ENCODE measurements at places on chromosomes 13 and 19.

GRCh38 chr13:70432276-70432805, 324.1 kb upstream of the KLHL1 start:
- DNase-seq: no peak

GRCh38 chr19:35154525-35155406, at the start of gene FXYD5:
TSS of gene FXYD5 (plus strand) at chr19:35154735. CDS start at chr19:35155551, 816 bp downstream.
- DNase-seq: no peak

GRCh38 chr19:45117167-45117594, 24.2 kb downstream of the PPP1R37 start:
- DNase-seq: no peak

DNA sequence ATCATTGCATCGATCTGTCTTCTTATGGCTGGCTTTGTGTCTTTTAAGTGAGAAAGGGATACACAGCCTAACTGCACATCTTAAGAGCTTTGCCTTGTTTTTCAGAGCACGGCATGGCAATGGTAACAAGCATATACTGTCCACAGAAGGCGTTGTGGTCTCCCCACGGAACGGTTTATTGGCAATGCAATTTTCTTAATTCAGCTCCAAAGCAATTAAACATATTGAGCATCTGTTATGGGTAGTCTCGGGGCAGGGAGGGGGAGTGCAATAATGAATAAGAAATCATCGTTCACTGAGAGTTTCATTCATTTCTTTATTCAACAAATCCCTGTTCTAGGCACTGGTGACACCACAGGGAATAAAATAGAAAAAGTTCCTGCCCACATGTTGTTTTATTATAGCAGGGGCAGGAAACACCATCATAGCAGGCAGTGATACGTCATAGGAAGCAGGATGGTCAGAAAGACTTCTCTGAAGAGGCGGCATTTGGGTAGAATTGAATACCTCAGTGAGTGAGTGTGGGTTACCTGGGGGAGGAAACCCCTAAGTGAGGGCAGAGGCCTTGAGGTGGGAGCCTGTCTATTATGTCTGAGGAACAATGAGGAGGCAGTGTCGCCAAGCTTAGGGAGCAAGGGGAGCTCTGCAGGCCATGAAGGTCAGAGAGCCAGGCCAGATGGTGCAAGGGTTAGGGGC, 185.7 kb upstream of the KL start:
- DNase-seq: no peak

GRCh38 chr19:15671237-15671821, 1.6 kb upstream of the CYP4F12 start:
- no peak for DNase-seq

DNA sequence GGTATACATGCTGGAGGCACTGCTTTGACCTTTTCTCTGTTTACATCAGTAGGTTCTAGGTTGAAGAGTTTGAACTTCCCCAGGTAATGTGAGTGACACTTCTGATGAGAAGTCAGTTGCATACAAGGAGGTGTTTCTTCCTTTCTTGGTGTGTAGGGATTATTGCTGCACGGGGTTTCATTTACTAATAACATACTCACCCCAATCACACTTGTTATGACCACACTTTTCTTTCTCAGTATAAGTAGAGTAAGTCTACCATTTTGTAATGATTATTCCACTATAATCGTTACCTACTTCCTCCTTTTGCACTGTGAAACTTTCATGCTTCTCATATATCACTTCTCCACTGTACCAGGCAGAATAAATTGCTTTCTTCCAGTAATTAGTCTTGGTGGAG, 138.0 kb downstream of the TNFSF13B start:
- no peak for DNase-seq

DNA sequence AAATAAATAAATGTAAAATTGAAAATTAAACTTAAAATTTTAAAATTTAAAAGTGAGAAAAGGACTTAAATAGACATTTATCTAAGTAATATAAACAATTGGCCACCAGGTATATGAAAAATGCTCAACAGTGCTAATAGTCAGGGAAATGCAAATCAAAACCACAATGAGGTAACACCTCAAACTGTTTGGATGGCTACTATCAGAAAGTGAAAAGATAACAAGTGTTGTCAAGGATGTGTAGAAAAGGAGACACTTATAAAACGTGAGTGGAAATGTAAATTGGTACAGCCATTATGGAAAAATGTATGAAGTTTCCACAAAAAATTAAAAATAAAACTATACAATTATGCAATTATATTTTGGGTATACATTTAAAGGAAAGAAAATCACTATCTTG, 752.2 kb downstream of the EFNB2 start:
- no peak for DNase-seq

- no peak for DNase-seq
These were observed 68.7 kb downstream of the IPO5 start for GRCh38 chr13:98022210-98022609.

DNA sequence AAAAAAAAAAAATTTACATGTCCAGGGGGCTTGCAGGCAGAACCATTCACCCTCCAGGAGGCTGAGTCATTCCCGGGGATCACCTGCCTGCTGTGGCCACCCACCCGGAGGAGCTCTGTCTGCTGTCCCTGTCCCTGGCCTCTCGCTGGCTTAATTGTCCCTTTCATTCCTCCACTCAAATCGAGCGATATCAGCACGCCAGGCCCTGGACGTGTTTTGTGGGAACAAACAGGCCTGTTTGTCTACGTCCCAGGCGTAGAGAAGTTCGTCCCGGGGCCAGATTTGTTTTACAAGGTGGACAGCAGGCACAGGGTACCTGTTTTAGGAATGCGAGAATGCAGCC, 21.2 kb downstream of the SULT2B1 start:
- DNase-seq: no peak

DNA sequence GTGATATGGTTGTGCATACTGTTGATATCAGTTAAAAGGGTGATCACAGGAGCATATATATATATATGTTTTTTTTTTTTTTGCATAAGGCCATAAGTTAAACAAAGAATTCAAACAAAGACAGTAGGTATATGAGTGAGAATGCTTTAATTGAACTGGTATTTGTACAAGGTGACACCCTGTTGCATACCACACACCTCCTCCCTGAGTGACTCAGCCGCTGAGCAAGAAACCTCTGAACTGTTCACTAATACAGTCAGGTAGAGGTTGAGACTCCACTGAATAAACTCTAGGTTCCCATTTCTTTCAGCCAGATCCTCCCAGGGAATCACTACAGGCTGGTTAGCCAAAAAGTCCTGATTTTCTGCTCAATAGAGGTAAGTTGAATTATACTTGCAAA, at the start of gene SCEL:
Gene SCEL, plus strand, starts transcription at position 259 of the 400 bp plus-strand sequence. CDS start 20,170 bp downstream, outside the sequence.
- no peak for DNase-seq

DNA sequence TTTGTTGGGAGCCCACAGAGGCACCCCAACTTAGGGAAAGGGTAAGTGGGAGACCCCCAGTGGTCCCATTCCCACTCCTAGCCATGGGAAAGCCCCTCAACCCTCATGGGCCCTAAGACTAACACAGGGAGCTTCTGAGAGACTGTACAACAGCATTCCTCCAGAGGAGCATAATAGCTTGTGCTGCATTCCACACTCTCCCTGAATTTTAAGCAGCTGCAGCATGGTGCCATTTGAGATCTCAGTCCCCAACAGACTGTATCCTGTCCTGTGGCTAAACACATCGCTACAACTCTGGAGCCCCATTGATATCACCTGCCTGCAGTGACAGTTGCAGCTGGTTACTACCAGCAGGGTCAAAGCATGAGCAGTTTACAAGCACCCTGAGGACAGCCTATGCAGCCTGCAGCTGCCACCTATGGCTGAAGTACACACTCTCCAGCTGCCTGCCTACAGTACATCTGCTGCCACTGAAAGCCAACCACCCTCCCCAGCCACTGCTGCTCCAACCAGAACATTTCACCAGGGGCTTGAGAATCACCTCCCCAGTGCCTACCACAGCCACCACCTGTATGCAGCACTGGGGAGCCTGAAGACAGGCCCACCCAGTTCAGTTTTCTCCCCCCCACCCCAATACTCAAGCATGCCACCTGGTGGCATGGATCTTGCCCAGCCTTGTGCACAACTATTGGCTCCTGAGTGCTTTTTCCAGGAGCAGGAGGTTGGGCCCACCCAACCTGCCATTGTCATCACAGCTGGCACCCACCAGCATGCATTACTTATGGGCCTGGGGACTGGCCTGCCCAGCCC, 557.3 kb downstream of the GPC5 start:
- no peak for DNase-seq

GRCh38 chr13:33123066-33123859, 107.0 kb downstream of the KL start:
- no peak for DNase-seq

DNA sequence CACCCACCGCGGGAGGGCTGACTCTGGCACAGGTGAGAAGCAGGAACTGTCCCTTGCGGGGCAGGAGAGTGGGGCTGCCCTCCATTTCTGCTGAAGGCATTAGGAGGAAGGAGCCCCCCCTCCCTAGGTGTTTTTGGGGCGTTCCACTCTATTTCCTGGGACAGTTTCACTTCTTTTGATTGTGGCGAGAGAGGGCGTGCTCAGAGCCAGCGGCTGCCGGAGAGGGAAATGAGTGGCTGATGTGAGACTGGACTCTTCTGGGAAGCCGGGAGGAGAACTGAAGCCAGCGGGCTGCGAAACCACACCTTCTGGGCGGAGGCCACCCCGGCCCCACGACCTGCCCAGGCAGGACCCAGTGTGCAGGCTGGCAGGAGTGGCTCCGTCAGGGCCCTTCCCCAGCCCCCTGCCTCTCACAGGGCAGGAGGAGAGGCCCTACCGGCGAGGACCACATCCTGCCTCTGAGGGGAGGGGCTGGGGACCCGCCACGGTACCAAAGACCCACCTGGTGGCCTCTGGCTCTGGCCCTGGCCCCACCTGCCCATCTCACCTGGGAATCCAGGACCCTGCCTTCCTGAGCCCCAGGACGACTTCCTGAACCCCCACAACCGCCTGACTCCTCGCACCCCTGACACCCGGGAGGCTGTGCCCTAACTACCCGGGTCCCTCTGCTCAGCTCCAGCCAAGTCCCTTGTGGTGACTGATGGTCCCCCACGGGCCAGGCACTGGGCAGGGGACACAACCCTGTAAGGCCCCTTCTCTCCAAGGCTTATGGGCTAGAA, 25.9 kb downstream of the MPND start:
- no peak for DNase-seq

- DNase-seq: no peak
These were observed 431.2 kb downstream of the KCTD12 start for GRCh38 chr13:76454991-76455390.

GRCh38 chr19:33621811-33622504, at the start of gene CHST8:
TSS of gene CHST8 (plus strand) at chr19:33621953. CDS start at chr19:33689262, 67,309 bp downstream.
- no peak for DNase-seq

DNA sequence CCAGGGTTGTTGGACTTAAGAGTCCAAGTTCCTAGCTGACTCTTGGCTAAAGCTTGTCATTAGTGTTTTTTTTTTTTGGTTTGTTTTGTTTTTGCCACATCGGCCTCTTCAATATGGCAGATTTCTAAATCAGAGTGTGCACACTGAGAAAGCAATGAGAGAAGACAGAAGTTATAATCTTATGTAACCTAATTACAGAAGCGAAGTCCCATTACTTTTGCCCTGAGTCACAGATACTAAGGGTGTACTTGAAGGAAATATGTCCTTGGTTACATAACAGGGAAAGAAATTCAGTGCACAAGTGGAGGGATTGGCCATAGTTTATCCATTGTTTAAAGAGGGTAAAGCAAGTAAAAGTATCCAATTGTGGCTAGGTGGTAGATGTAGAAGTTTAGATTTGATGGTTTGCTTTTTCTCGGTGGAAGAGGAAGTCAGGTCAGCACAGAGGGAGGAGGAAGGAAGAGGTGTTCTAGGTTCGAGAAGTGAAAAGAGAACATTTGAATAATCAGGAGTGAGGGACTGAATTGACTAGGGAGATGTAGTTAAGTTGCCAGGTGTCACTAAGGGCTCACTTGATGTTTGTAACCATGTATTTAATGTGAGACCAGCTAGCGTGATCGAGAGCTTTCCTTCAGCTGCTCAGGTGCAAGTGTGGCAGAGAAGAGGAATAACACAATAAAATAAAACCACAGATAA, 12.2 kb downstream of the GTF2F2 start:
- DNase-seq: no peak

DNA sequence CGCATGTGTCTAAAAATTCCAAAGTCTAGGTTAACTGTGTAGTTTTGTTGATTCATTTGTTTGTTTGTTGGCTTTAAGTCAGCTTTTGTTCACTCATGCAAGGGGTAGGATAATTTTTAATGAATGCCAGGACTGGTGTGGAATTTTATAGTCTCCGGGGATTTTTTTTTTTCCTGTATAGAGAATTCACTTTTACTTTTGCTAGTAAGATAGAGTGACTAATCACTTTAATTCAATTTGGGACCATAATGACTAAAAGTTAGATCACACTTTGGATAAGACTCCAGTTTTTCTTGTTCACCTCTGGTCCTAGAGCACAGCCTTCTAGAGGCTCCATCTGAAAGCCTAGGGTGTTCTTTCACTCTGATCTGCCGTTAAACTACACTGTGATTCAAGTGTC, 1690.0 kb downstream of the PCDH9 start:
- DNase-seq: no peak

DNA sequence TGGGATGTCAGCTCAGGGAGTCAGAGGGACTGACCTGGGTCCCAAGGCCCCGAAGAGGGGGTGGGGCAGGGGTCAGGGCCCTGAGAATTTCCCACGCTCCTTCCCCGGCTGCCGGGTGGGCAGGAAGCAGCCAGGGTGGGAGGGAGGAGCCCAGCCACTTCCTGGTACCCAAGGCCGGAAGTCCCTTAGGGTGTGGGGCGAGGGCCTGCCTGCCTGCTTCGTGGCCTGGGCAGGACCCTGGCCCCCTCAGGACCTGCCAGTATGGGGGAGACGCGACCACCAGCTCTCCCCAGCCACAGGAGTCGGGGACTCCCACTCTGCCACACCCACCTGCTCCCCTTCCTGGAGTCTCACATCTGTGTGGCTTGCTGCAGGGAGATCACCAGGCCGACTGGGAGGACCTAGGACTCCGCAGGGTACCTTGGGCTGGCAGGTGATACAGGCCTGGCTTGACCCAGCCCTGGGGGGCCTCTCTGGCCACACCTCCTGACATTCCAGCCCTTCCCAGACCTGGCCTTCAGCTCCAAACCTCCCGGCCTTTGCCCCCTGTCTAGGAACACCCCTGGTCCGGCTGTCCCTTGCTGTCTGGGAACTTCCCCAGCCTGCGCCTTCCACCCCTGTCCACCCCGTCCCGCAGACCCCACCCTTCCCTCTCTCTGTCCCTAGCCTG, 9.8 kb upstream of the CIRBP start:
- peak; percentile 11 for DNase-seq

DNA sequence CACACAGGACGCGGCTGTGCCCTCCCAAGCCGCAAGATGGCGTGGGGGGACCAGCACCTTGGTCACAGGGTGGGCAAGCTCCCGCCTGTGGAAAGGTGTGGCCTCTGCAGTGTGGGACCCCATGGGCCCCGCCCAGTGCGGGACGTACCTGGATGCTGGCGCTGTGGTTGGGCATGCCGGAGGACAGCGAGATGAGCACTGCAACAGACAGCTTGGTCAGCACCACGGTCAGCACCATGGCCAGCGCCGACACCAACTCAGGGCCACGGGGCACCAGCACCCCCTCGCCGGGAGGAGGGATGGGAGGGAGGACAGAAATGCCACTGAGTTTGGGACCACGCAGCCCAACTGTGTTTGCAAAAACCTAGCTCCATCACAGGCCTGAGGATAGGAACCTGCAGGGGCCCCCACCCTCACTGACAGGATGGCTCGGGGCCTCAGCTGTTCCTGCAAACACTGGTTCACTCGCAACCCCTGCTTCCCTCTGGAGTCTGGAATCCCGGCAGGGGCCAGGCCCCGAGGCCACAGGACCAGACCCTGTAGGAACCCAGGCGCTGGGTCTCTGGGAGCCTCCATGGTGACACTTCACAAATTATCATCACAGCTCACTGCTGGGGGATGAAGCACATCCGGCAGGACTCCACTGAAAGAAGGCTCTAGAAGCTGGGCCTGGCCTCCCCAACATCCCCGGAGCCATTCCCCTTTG, 27.1 kb downstream of the IZUMO4 start:
- DNase-seq: no peak

GRCh38 chr19:35673121-35673804, 6.9 kb downstream of the UPK1A start:
- no peak for DNase-seq

Data from nucleus accumbens (tissue), 56 donors.